AG08395 (cell line): ENCODE measurements at places on chromosomes 2 and 18.
A peak's percentile ranks its signal among the peaks of the same experiment; 100 is the strongest.

- no peak for DNase-seq
Measured at GRCh38 chr2:205524656-205525055, 157.6 kb upstream of the NRP2 start.

GRCh38 chr2:182717816-182718215, 1.8 kb downstream of the DNAJC10 start:
- no peak for DNase-seq

DNA sequence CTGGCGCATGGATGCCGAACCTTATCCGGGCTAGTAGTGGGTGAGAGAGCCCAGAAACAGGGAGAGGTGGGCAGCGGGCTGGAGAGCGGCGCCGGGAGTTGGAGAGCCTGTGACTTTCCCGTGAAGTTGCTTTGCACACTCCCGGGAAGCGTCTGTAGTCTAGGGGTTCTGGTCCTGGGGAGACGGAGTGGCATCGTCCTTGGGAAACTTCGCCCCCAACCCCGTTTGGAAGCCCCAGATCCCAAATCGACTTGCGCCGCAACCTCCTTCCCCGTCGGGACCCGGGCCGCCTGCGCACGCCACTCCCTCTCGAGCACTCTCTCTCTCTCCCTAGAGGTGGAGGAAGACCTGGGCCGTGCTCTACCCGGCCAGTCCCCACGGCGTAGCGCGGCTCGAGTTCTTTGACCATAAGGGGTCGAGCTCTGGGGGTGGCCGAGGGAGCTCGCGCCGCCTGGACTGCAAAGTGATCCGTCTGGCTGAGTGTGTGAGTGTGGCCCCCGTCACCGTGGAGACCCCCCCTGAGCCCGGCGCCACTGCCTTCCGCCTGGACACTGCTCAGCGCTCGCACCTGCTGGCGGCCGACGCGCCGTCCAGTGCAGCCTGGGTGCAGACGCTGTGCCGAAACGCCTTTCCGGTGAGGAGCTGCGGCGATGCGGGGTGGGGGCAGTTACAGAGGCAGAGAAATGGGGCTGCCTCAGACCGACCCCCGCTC, 456 bp downstream of the DOK1 start:
- no peak for DNase-seq

DNA sequence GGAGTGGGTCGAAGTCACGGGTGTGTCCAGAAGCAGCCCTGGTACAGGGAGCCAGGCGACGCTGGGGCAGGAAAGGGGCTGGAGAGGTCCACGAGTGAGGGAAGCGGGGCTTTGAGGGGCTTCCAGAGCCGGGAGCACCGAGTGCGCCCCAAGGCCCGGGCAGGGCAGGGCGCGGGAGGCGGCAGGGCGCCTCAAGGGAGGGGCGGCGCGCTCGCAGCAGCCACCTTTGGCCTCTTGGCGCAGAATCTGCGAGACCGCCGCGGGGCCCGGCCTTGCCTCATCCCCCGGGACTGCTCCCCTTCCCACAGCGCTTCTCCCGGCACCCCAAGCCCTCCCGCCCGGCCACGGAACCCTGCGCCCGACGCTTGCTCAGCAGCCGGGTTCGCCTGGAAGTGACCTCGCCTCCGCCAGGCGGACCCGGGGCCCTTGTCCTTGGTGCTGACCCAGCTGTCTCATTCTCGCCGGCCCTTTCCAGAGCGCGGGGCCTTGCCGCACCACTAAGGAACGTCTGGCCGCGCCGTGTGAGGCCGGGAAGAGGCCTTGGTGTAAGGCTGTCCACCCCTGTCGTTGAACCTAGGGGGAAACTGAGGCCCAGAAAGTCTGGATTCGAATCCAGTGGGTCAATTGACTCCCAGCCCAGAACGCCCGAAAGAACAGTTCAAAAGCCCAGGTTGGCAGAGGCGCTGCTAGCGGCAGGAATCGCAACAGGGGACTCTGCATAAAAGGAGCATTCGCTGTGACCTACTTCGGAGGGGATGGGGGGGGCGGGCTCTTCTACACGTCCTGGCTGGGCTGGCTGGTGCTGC, 584 bp upstream of the DNER start:
- peak; percentile 85 for DNase-seq

DNA sequence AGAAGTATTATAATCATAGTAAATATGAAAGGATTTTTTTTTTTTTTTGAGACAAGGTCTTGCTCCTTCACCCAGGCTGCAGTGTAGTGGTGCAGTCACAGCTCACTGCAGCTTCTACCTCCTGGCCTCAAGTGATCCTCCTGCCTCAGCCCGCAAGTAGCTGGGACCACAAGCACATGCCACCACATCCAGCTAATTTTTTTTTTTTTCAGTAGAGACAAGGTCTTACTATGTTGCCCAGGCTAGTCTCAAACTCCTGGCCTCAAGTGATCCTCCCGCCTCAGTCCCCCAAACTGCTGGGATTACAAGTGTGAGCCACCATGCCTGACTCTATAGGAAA, 301.6 kb upstream of the STON1 start:
- DNase-seq, result no peak

- DNase-seq, result no peak
Measured at GRCh38 chr2:57408587-57408986, 638.0 kb upstream of the VRK2 start.

- DNase-seq, result peak; percentile 71
Measured at GRCh38 chr2:70094978-70095719, 7.9 kb downstream of the PCBP1 start.

DNA sequence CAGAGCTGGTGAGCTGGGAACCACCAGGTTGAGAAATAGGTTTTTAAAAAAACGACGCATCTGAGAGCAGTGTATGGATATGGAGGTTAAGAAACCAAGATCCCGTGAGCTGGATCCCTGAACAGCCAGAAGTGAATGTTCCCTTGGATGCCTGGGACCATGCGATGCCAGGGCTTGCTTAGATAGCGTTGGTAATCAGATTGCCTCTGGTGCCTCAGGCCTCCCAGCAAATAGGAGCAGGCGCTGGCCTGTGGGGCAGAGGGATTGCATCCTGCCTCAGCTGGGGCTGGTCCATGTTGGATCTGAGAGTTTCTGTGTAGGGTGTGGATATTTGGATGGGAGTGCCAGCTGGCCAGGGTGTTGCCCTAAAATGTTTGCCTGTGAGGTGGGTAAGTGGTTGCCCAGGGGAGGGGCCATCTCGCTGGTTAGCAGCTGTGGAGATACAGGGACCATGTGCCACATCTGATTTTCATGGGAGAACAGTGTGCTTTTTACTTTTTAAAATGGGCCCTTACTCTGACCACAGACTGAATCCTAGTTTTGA, 80.8 kb upstream of the MCFD2 start:
- DNase-seq, result no peak

- DNase-seq, result peak; percentile 15
Measured at GRCh38 chr2:148021059-148021861, at the start of gene MBD5. Gene MBD5, plus strand, starts transcription at chr2:148021091.

- peak; percentile 47 for DNase-seq
Measured at GRCh38 chr2:132671151-132671835, 1.3 kb upstream of the LYPD1 start.

GRCh38 chr2:96882906-96883305, 13.0 kb upstream of the SEMA4C start:
- no peak for DNase-seq

DNA sequence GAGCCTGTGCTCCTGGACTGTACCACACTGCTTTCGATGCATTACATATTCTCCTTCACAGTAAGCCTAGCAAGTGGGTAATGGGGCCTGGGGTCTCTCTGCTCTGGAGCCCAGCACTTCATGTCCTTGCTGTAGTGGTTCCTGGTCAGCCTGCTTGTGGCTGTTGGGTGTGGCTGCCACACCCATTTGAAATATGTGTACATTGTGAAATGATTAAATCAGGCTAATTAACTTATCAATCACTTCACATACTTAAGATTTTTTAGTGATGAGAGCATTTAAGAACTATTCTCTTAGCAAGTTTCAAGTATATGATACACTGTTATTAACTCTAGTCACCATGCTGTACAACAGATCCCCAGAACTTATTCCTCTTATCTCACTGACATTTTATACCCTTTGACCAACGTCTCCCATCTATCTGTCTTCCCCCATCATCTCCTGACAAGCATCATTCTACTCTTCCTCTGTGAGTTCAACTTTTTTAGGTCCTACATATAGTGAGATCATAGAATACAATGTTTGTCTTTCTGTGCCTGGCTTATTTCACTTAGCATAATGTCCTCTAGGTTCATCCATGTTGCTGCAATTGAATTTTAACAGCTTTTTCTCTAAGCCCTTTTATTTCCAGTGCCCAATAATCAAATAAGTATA, 92.1 kb downstream of the LYPD6 start:
- peak; percentile 27 for DNase-seq
